ENCODE measurements at places on chromosomes 1 and 21. TPM values are rescaled to one million over a fixed set of nuclear protein-coding genes. Genes with fewer than 3 reads are reported as not detected.

Gene PAFAH2
- total RNA-seq: 29.3 TPM

Gene TTC22
- 6.8 TPM for total RNA-seq

Gene AMY1A
- not detected for total RNA-seq

Gene LCE1A
- total RNA-seq: not detected

Gene CNST
- 18.1 TPM for total RNA-seq

Gene SH2D5
- total RNA-seq: 51.6 TPM

Gene PPM1J
- 2.8 TPM for total RNA-seq

Gene PIK3CD
- 13.9 TPM for total RNA-seq

Gene BCAN
- total RNA-seq: not detected

Gene FCRL2
- total RNA-seq: not detected

Gene CD247
- total RNA-seq: not detected

Gene TSSK3
- total RNA-seq: 0.34 TPM

Gene AMY1C
- 0.07 TPM for total RNA-seq

Gene RGS16
- total RNA-seq: 7.5 TPM

Gene ADCY10
- total RNA-seq: under 0.01 TPM

Gene GPR37L1
- total RNA-seq: not detected

Gene CSRP1
- total RNA-seq: 205 TPM

Gene HSD3B2
- total RNA-seq: not detected

Gene SAMD13
- 0.85 TPM for total RNA-seq

Gene ORC1
- total RNA-seq: 0.34 TPM

Gene NR0B2
- total RNA-seq: not detected

Gene KCNN3
- not detected for total RNA-seq

Gene GJA9
- total RNA-seq: under 0.01 TPM

Gene PPFIA4
- 3.1 TPM for total RNA-seq

Gene ADAMTSL4
- total RNA-seq: 2.8 TPM

Gene UMODL1
- total RNA-seq: 0.07 TPM

Gene SEMA4A
- total RNA-seq: 3.8 TPM

Gene CLCA2
- 93.0 TPM for total RNA-seq

Gene ZMPSTE24
- total RNA-seq: 88.1 TPM

Gene TSPAN2
- 2.6 TPM for total RNA-seq

Gene TIAM1
- total RNA-seq: 15.4 TPM

Gene HTR1D
- 0.07 TPM for total RNA-seq

Gene KIF2C
- total RNA-seq: 0.28 TPM

Gene MROH7
- 0.36 TPM for total RNA-seq

Gene PBX1
- 18.7 TPM for total RNA-seq

Gene UBASH3A
- total RNA-seq: not detected

Gene AKNAD1
- 0.68 TPM for total RNA-seq

Gene CFH
- 53.4 TPM for total RNA-seq

Gene AJAP1
- total RNA-seq: 1.7 TPM

Gene IVL
- total RNA-seq: 18.8 TPM
